ENCODE measurements at places on chromosomes 11 and 22. TPM values are rescaled to one million over a fixed set of nuclear protein-coding genes. Genes with fewer than 3 reads are reported as not detected.

Gene OR52E8
- not detected for total RNA-seq

Gene BTBD18
- total RNA-seq, result not detected

GRCh38 chr11:133007027-133007584 is 525.2 kb downstream of the OPCML start:
- DNase-seq, result no peak

DNA sequence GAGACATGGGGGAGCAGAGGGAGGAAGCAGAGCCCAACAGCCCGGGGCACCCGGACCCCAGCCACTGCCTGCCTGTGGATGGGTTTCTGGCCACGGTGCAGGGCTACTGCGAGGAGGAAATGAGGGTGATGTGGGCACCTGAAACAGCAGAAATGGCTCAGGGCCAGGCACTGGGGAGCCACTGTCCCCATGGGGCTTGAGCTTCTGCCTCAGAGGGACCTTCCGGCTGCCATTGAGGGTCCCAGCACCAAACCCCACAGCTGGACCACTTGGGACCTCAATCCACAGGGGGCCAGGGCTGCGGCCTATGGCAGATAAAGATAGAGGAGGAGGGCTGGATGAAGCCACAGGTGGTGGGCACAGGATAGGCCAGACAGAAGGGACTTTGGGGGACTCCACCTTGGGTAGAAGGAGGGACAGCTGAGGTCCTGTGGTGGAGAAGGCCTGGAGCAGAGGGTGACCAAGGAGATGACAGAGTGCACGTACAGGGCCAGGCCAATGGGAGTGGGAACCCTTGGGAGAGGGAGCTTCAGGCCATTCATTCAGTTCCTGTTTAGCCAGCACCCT is 48.3 kb downstream of the NFAM1 start:
- no peak for DNase-seq

GRCh38 chr22:39746600-39747262 is 146.8 kb downstream of the ENTHD1 start:
- no peak for DNase-seq

- DNase-seq, result no peak
These were observed 1404.2 kb downstream of the BRD1 start for GRCh38 chr22:48423481-48423911.

- DNase-seq, result peak; percentile 61
These were observed 912.8 kb downstream of the DLG2 start for GRCh38 chr11:84714316-84714780.

GRCh38 chr11:100575860-100576717 is 111.0 kb upstream of the ARHGAP42 start:
- peak; percentile 66 for DNase-seq

- peak; percentile 59 for DNase-seq
These were observed 330.2 kb upstream of the B3GAT1 start for GRCh38 chr11:134742224-134742612.

DNA sequence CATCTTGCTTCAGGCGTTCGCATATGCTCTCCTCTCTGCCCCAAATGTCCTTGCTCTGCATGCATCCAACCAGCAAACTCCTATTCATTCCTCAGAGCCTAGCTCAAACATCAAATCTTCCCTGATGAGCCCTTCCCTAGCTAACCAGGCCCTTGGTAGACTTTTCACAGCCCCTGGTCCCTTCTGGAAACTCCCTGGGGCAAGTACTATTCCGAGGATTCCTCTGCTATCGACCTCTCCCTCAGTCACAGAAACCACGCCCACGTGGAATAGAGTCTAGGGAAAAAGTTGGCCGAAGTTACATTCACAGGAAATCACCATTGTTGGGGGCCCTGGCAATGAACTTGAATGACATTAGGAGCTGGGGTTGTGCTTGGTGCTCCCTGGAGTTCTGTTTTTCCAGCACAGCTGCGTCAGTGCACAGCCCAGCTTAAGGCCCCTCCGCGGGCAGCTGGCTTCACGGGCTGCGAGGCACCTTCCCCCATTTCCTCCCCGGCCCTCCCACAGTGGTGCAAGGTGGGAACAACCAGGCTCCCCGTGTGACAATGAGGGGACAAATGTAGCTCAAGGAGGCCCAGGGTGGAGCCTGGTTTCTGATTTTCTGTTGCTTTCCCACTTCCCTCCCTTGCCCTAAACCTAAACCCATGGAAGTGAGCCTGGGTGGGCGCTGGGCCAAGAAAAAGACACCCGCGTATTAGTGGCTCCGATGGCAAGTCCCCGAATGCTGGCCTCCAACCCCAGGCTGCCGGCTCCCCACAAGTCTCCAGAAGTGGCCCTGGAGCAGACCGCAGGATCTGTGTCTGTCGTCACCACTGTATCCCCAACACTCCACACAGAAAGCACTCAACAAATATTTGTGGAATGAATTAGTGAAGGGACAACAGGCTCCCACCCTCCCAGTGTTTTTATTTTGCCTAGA is 4.3 kb upstream of the ATP5MGL start:
- DNase-seq, result no peak

All from M059J (cell line).